ENCODE measurements at places on chromosomes 5 and 9.

GRCh38 chr5:62780888-62781287, 202.3 kb downstream of the LRRC70 start:
- no peak for DNase-seq

GRCh38 chr9:107546859-107547258, 57.3 kb upstream of the KLF4 start:
- DNase-seq = no peak

GRCh38 chr5:142225141-142225540, 99.7 kb downstream of the SPRY4 start:
- DNase-seq = no peak

GRCh38 chr9:129677456-129677855, 12.0 kb downstream of the PRRX2 start:
- DNase-seq = no peak

DNA sequence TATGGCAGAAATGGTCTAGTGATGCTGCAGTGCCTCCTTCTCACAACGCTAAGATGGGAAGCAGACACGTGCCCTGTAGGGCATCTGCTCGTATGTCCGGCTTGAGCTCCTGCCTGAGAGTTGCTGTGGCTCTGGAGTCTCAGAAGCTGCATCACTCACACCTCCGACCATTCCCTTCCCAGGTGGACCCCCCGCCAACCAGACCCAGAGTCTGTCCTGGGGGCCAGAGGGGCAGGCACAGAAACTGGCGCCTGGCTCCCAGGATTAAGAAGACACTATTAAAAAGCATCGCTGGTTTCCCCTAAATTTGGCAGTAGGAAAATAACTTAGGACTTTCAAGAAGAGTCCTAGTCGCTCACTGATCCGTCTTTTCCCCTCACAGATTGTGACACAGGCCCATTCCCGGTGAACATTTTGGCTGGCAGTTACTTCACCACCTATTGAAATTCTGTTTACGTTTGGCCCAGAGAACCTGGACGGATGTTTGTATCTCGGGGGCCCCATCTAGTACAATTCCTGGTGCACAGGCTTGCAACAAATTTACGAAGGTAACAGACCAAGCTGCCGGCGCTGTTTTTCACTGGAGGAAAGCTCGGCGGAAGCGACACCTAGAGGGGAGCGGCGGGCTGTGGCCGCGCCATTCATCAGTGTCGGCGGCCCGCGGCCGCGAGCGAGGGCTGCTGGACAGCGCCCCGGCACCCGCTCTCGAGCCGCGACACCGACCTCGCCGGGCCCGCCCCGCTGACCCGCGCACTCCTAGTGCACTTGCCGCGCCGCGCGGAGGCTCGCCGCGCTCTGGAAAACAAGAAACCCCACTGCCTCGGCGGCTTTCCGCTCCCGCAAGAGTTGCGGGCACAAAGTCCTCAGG, 1.6 kb downstream of the FSTL4 start:
- no peak for DNase-seq

- no peak for DNase-seq
Measured at GRCh38 chr5:50744776-50745175, 78.3 kb downstream of the PARP8 start.

- DNase-seq = no peak
Measured at GRCh38 chr5:117242028-117242427, 667.4 kb upstream of the SEMA6A start.

- no peak for DNase-seq
Measured at GRCh38 chr9:124274226-124274625, 16.5 kb downstream of the NEK6 start.

GRCh38 chr5:107655831-107656230, 14.9 kb downstream of the EFNA5 start:
- no peak for DNase-seq

GRCh38 chr5:134468921-134469400, 56.5 kb upstream of the JADE2 start:
- no peak for DNase-seq

GRCh38 chr5:99037668-99038067, 108.9 kb upstream of the CHD1 start:
- peak; percentile 25 for DNase-seq

DNA sequence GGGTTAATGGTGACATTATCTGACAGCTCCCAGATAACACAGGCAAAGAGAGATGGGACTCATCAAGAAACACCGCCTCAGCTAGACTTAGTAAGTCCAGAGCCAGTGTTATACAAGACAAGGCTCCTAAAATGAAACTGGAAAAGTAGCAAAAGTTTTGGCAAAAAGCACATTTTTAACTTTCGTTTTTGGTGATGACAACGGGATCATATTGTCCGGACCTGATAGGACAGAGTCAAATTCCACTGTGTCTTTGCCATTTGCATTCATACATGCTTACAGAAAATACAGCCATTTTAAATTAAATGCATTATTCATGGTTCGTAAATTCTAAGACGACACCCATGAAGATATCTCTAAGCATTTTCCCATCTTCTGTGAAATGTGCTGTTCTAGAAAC, 152.1 kb downstream of the CRB2 start:
- no peak for DNase-seq

DNA sequence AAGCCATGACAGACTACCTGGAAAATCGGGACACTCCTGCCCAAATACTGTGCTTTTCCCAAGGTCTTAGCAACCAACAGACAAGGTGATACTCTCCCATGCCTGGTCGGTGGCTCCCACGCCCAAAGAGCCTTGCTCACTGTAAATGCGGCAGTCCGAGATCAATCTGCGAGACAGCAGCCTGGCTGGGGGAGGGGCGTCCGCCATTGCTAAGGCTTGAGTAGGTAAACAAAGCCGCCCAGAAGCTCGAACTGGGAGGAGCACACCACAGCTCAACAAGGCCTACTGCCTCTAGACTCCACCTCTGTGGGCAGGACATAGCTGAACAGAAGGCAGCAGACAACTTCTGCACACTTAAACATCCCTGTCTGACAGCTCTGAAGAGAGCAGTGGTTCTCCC, 272.1 kb upstream of the CCNG1 start:
- no peak for DNase-seq

- no peak for DNase-seq
Measured at GRCh38 chr5:112308608-112309007, 110.5 kb downstream of the EPB41L4A start.

- no peak for DNase-seq
Measured at GRCh38 chr5:180670586-180671359, 21.4 kb upstream of the FLT4 start.

DNA sequence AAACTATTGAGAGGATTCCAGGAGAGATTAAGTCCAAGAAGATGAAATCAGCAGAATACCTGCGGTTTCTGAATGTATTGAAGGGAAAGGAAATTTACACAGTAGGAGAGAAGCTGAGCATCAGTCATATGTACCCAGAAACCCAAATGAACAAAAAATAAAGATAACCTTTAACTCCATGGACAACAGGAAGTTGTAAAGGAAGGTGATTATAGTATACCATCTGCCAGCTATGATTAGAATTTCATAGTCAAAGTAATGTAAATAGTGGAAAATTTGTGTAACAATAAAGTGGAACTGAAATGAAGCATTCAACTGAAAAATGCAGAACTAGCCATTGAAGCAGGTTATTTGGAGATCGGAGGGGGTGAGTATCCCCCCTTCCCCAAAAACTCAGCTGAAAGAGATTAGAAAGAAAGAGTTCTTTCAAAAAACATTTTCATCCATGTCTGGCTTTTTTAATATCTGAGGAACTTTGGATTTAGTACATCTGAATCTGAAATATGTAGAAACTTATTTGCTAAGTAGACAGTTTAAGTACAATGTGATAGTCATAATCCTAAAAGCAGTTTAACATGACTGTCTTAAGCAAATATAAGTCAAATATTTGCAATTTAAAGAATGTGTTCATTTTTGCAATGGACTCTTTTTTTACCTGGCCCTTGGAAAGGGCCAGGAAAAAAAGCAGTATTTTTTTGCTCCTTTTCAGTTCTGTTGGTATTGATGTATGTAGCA, 58.4 kb downstream of the APC start:
- no peak for DNase-seq

GRCh38 chr5:9582406-9582805, 36.5 kb upstream of the SEMA5A start:
- no peak for DNase-seq

DNA sequence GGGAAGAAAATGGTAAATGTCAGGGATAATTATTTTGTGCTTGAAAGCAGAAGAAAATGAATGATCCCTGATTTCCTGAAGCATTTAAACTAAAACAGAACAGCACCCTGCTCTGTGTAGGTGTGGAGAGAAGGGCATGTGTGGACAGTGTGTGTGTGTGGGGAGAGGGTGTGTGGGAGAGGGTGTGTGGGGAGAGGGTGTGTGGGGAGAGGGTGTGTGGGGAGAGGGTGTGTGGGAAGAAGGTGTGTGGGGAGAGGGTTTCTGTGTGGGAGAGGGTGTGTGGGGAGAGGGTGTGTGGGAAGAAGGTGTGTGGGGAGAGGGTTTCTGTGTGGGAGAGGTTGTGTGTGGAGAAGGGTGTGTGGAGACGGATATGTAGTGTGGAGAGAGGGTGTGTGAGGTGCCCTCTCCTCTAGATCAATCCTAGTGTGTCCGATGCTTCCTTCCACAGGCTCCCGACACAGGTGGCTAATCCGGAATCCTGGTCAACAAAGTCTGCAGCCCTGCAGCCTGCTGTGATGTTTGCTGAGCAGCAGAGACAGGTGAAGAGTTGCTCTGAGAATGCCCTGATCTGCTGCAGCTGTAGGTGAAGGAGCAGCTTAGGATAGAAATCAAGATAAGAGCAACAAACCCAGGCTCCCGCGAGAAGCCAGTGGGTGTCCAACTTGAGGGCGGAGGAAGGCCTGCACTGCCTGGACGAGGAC, 15.5 kb downstream of the IRX4 start:
- DNase-seq = no peak

- no peak for DNase-seq
Measured at GRCh38 chr5:9197881-9198260, 348.0 kb downstream of the SEMA5A start.

- DNase-seq = no peak
Measured at GRCh38 chr5:89972901-89973300, 436.7 kb downstream of the CETN3 start.

DNA sequence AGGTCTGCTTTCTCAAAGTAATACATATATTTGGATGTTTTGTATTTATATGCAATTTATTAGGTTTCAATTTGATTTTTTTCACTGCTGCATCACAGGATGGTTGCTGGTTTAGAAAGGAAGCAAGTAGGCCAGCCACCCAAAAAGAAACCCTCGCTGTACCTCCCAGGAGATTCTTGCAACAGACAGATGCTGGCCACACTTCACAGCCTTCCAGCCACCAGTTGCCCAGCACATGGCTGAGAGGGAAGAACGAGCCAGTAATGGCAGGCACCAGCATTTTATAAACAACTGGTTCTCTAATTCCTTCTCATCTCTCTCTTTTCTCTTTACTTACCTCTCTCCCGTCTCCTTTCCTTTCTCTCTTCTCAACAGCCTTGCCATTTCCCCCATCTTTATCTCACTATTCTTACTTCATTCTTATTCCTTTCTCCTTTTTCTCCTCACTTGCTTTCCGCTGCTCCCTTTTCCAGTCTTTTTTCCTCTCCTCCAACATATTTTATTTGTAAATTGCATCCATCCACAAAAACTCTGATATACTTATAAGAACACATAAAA, 38.9 kb downstream of the EFNA5 start:
- no peak for DNase-seq
